Activated CD4-positive, alpha-beta T cell treated with anti-CD3 and anti-CD28 coated beads for 24 hours (primary cell): ENCODE measurements at places on chromosomes 16 and 17.

DNA sequence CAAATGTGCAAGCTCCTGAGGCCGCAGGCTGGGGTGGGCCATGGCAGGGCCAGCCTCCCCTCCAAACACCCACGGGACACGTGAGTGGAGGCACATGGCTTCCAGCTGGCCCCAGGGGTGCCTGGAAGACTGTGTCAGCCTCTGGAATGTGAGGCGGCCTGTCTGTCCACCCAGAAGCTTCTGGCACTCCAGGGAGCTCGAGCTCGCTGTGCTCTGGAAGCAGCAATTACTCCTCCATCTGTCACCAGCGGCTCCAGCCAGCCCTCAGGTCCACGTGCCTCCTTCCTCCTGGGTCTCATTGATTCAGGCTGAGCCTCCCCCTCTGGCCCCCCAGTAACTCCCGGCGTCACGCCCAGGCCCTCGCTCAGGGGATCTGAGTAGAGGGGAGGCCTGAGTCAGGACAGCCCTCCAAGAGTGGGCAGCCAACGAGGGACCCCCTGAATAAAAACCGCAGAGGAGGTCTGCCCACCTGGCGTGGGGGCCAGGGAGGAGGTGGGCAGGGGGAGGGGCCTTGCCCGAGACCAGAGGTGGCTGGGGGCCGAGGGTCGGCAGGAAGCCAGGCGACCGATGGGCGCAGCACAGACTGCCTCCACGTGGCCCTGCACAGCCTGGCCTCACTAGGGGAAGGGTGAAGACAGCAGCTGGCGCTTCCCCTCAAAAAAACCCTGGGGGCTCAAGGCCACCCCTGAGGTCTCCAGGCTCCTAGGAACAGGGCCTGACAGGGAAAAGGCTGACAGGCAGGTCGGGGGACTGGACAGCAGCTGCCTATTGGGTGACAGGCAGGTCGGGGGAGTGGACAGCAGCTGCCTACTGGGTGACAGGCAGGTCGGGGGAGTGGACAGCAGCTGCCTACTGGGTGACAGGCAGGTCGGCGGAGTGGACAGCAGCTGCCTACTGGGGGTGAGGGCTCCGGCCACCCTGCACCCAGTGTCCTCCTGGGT is 11.9 kb downstream of the PIEZO1 start:
- DNase-seq = no peak

DNA sequence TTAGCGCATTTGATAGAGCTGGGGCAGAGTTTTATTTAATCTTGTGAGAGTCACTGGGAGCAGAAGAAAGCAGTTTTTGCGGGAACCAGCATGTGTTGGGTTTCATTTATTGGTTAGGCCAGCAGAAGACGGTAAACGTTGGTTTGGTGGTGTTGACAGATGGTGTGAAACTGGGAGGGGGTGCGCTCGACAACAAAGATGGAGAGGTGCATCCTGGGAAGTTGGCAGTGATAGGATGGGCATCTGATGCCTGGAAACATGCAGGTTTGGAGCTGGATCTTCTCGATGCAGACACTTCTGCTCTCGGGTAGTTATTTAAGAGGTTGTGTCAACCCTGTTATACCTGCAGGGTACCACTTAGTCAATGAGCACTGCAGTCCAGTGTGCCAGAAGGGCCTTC is 24.9 kb upstream of the CLEC18A start:
- no peak for DNase-seq

DNA sequence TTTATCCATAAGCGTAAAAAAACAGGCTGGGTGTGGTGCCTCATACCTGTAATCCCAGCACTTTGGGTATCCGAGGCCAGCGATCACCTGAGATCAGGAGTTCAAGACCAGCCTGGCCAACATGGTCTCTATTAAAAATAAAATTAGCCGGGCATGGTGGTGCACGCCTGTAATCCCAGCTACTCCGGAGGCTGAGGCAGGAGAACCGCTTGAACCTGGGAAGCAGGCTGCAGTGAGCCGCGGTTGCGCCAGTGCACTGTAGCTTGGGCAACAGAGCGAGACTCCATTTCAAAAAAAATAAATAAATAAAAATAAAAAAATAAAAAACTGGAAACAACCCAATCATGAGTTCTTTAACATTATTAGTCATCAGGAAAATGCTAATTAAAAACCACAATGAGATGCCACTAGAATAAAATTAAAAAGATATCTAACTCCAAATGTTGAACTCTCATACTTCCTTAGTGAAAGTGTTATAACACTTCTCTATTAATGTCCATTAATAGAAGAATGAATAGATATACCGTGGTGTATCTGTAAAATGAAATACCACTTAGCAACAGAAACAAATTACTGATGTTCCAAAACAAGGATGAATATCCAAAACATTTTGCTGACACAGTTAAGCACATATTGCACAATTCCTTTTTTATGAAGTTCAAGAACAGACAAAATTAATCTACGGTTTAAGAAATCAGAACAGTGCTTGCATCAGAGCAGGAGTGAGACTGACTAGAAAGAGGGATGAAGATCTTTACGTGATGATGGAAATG is 13.1 kb downstream of the MPHOSPH6 start:
- no peak for DNase-seq

DNA sequence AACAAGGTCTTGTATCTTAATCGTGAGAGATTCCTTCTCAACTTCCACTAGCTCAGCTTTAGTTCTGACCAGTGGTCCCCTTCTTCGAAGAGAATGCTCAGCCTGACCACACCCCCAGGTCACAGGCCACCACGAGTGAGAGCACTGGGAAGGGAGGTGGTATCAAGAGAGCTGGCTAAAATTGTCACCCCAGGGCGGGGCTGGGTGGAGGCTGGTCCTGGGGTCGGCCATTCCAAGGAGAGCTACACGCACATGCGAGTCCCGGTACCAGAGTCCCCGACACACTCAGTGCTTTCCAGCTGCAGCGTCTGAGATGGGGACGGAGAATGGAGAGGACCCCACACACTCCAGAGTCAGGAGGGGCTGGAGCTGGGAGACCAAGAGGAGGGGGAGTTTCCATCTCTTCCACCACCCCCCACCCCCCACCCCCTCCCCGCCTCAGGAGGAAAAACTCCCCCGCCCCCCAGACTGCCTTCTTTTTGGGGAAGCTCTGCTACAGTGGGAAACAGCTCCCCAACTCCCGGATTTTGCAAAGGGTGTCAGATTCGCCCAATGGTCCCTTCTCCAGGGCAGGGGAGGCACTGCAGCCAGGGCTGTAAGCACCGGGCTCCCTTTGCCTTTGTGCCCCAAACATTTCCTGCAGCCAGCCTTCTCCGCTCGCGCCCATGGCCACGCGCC is 1.6 kb downstream of the C1QL1 start:
- no peak for DNase-seq

- no peak for DNase-seq
Observed at GRCh38 chr17:60652454-60653247, 25.0 kb upstream of the BCAS3 start.

DNA sequence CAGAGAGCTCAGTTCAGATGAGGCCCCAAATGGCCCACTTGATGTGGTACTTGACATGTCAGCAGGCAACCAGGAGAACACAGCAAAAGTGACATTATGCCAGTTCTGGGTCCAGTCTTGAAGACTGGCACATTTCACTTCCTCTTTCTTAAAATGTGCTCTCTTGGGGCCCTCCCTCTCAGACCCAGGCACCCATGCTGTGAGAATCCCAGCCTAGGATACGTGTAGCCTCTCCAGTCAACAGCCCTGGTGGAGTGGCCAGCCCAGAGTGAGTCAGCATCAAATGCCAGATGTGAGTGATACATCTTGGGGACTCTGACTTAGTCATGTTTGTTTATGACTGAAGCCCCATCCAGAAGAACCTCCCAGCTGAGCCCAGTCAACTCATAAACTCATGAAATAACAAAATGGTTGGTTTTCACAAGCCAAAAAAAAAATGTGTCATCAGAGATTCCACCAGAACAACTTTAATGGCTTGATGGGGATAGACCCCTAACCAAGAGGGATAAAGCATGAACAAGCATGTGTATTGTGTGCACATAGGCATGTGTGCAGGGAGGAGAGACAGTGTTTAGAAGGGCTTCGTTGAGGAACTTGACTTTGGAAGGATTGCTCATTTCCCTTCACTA is 82.5 kb upstream of the TNRC6C start:
- no peak for DNase-seq

- DNase-seq = no peak
Observed at GRCh38 chr16:51565184-51565583, 414.1 kb upstream of the SALL1 start.

- DNase-seq = peak; percentile 9
Observed at GRCh38 chr16:27972500-27972899, 91.0 kb downstream of the GSG1L start.

DNA sequence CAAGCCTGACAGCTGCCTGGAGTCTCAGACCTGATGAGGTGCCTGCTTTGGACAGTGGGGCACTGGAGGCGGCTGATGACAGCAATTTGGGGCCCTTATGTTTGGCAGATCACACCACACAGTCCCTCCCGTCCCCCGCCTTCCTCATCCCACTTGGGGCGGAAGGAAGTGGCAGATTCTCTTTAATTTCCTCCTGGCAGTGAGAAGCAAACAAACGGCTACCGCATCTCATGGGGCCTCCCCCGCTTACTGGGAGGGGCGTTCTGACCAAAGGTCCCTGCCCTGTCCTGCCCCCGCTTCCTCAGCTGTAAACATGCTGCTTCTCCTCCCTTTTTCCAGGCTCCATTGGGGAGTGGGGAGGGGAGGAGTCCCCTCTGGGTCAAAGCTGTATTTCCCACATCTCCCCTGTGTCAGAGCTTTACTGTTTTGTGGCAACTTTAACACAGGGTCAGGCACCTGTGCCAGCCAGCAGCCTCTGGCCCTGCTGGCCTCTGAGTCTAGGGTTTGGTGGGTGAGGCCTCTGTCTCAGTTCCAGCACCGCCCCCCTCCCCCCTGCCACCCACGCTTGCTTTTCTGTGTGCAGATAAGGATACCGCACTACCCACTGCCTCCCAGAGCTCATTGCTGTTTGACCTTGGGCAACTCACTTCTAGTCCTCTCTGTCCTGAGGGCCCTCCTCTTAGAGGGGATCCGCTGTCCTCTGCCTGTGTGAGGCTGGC is 5.4 kb upstream of the NFATC3 start:
- DNase-seq = peak; percentile 42

- no peak for DNase-seq
Observed at GRCh38 chr17:31807846-31808245, 51.2 kb downstream of the COPRS start.

GRCh38 chr16:71626018-71626857 is at the start of gene MARVELD3:
MARVELD3 (plus strand) TSS chr16:71626184; CDS start chr16:71626230, 46 bp downstream.
- no peak for DNase-seq

- DNase-seq = no peak
Observed at GRCh38 chr17:38867968-38868816, 1.7 kb upstream of the LASP1 start.

DNA sequence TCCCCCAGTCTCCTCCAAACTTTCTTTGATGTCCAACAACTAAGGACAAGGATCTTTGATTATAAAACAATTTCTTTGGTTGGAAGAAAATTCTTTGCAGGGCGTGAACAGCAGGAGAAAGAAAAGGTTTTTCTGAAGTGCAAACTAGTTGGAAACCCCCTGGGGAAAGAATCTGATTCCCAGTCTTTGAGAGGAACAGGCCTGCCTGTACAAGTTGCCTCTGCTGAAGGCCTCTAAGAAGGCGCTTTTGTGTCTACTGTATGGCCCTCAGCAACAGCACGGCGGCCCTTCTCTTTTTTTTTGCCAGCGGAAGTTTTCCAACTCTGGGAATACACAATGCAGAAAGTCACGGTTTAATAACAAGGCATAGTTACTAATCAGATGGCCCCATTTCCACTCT is 14.0 kb downstream of the RNF43 start:
- no peak for DNase-seq

DNA sequence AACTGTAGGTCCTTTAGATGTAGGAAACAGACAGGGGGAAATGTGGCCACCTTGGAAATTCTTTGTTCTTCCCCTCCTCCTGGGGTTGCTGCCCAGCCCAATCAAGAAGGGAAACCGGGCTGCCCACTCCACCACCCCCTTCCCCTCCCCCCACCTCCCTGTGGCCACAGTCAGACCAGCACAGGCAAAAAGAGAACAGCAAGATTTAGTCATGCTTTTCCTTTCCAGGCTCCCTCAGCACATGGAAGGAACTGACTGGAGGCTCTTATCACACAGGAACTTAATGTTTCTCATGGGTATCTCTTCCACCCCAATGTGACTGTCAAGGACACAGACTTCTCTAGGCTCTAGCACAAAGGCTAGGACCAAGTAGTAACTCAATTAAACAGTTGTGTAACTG is 3.0 kb upstream of the CCL1 start:
- DNase-seq = no peak

DNA sequence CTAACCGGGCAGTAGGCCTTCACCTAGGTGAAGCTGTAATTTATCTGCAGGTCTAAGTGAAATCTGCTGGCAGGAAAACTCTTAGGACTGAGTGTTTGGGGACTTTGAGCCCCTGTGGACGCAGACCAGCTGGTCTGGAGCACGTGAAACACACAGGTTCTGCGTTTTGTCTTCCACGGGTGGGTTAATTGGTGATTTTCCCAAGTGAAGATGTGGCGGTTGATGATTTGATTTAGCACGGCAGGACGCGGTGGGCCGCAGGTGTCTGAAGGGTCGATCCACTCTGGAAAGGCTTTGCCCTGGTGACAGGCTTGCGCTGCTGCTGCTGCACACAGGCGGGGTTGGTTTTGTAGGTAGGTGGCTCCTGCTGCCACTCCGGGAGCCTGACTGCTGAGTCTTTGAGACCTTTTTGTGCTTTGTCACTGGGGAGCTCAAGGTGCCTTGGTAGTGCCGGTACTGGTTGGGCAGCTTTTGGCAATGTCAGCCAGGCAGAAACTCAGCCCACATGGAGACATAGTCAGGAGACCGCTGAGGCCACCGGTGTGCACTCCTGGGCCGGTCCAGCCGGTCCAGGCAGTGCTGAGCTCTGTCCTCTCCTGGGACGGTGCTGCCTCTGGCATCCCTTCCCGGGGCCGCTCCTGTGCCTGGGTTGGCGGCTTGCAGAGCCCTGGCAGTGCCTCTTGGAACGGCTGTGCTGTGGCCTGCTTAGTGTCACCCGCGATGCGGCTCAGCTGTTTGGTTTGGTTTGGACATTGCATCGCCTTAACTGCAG is 2.3 kb downstream of the BAIAP2 start:
- DNase-seq = no peak

- no peak for DNase-seq
Observed at GRCh38 chr16:3046641-3047386, 453 bp downstream of the MMP25 start.

DNA sequence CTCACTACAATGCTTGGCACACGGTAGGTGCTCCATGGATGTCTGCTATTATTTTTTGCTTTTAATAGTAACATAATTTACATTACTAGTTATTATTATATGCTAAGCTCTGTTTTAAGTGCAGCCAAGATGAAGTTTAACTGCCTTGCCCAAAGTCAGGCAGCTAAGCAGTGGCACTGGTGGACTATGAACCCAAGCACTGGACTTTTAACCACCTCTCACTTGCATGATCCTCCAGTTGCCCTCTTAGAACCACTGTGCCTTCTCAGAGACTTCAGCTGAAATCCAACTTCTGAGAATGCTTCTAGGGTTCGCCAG is 1.5 kb upstream of the ZNF207 start:
- no peak for DNase-seq

DNA sequence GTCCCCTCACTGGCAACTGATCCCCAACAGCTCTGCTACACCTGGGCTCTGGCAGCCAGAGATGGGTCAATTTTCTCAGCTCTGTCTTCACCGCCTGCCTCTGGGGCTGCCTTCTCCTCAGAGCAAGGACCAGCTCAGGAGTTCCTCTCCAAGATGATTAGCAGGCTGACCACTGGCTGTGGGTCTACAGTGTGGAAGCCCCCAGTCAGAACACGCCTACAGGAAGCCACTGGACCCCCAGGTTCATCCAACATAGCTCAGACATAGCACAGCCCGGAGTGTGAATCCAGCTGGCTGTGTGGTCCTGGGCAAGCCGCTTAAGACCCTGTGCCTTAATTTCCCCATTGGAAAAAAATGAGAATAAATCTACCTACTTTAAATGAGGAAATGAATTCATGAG is 4.9 kb downstream of the DOK4 start:
- no peak for DNase-seq

- DNase-seq = no peak
Observed at GRCh38 chr16:57801098-57801808, 1.0 kb downstream of the KIFC3 start.
